ENCODE measurements at places on chromosomes 6 and 20. TPM values are rescaled to one million over a fixed set of nuclear protein-coding genes. Genes with fewer than 3 reads are reported as not detected.

TRDN gene
- total RNA-seq, result not detected

GRCh38 chr20:21503345-21503744, 10.5 kb downstream of the NKX2-2 start:
- H3K4me1 ChIP-seq, result peaks cover 21% of the 10 kb centered on the region
- no peak overlapping the region for H3K4me3 ChIP-seq
- DNase-seq, result no peak
- H3K27ac ChIP-seq, result no peak overlapping the region

- H3K27ac ChIP-seq, result no peak overlapping the region
- no peak overlapping the region for H3K4me3 ChIP-seq
Observed at GRCh38 chr6:46175446-46175845, 4.7 kb upstream of the ENPP5 start.

DNA sequence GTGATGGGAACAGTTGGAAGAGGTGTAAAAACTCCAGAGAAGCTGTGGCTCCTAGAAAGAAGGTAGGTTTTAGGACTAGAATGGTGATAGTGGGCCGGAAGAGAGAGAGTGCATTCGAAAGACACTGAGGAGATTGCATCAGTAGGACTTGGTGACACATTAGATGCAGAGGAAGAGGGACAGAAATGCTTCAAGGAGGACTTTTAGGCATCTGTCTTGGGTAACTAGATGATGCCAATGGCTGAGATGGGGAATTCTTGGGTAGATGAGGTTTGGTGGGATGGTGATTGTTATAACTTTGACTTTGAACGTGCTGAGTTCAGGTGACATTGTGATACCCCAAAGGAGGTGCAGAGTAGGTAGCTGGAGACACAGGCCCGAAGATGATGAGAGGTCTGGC, 196.5 kb downstream of the GMPR start:
- H3K36me3 ChIP-seq, result peaks cover 5% of the 10 kb centered on the region
- no peaks in the 10 kb centered on the region for H3K27me3 ChIP-seq
- no peak for DNase-seq
- H3K4me1 ChIP-seq, result peaks cover 43% of the 10 kb centered on the region
- no peak overlapping the region for H3K27ac ChIP-seq

- no peaks in the 10 kb centered on the region for H3K36me3 ChIP-seq
- no peaks in the 10 kb centered on the region for H3K27me3 ChIP-seq
- DNase-seq, result no peak
- no peak overlapping the region for H3K4me3 ChIP-seq
- H3K4me1 ChIP-seq, result no peaks in the 10 kb centered on the region
Observed at GRCh38 chr6:74597840-74598239, 608.0 kb downstream of the COL12A1 start.
